AG09309 (cell line): ENCODE measurements at places on chromosomes 3 and 15.

GRCh38 chr15:92606126-92606835 is 49.3 kb downstream of the FAM174B start:
- no peak for DNase-seq

GRCh38 chr3:69435274-69436265 is 49.7 kb upstream of the FRMD4B start:
- no peak for DNase-seq

- no peak for DNase-seq
These were observed 567.8 kb downstream of the ZPLD1 start for GRCh38 chr3:103002425-103003176.

- peak; percentile 14 for DNase-seq
These were observed 17.5 kb upstream of the GASK1A start for GRCh38 chr3:42961633-42962032.

DNA sequence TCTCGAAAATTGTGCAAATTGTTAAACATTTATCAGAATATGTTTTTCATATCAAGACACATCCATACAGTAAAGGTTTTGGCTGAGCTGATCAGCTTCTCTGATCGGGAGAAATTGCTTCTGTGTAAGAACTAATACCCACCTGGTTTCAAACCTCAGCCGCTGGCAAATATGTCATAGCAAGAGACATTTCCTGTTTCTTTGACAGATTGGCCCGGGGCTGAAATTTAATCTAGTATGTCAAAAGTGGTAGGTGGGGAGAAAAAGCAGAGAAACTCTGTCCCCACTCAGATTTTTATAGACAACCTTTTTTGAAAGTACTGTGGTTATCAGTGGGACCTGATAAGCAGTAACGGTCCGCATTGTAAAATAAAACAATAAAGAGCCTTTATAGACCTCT is 88.8 kb upstream of the SLC24A5 start:
- DNase-seq, result no peak

- no peak for DNase-seq
These were observed 3.3 kb upstream of the HERC1 start for GRCh38 chr15:63837032-63837431.

DNA sequence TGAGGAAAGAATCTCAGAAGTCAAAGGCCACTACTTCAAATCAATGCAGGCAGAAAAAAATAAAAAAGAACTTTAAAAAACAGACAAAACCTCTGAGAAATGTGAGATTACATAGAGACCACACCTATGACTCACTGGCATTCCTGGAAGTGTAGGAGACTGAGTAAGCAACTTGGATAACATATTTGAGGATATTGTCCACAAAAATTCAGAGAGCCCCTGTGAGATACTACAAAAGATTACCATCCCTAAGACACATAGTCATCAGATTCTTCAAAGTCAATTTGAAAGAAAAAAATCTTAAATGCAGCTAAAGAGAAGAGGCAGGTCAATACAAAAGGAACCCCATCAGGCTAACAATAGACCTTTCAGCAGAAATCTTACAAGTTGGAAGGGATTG is 887.3 kb downstream of the NTRK3 start:
- DNase-seq, result peak; percentile 80

DNA sequence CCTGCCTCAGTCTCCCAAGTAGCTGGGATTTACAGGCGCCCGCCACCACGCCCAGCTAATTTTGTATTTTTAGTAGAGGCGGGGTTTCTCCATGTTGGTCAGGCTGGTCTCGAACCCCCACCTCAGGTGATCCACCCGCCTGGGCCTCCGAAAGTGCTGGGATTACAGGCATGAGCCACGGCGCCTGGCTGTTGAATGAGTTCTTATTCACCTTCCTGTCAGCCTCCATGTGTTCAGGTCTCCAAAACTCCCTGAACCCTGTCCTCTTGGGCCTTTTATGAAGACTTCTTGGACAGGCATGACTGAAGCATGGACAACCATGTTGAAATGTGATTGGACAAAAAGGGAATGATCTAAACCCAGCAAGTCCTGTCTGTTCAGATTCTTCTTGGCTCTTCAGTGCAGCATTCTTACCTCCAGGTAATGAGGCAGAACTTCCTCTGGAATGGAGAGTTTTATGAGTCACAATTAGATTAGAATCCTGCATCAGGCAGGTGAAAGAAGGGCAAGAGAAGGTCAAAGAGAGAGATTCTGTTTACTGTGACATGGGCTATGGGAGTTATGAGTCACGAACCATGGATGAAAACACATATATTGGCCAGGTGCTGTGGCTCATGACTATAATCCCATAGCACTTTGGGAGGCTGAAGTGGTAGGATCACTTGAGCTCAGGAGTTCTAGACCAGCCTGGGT is 23.1 kb upstream of the EIF4A2 start:
- no peak for DNase-seq

DNA sequence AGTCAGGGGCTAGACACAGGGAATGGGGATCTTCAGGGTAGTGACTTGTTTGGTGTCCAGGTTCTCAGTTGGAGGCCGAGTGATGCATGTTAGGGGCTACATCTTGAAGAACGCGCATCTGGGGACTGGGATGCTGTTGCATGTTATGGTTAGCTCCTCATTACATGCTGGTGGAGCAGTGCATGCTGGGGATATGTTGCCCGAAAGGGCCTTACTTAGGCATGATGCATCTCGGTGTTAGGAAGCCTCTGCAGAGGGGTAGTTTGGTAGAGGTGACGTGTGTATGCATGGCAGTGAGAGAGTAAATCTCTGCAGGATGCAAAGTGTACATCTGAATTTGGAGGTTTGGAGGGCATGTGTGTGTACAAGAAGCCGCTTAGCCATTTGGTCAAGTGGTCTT is 2.4 kb downstream of the EIF4G1 start:
- no peak for DNase-seq

DNA sequence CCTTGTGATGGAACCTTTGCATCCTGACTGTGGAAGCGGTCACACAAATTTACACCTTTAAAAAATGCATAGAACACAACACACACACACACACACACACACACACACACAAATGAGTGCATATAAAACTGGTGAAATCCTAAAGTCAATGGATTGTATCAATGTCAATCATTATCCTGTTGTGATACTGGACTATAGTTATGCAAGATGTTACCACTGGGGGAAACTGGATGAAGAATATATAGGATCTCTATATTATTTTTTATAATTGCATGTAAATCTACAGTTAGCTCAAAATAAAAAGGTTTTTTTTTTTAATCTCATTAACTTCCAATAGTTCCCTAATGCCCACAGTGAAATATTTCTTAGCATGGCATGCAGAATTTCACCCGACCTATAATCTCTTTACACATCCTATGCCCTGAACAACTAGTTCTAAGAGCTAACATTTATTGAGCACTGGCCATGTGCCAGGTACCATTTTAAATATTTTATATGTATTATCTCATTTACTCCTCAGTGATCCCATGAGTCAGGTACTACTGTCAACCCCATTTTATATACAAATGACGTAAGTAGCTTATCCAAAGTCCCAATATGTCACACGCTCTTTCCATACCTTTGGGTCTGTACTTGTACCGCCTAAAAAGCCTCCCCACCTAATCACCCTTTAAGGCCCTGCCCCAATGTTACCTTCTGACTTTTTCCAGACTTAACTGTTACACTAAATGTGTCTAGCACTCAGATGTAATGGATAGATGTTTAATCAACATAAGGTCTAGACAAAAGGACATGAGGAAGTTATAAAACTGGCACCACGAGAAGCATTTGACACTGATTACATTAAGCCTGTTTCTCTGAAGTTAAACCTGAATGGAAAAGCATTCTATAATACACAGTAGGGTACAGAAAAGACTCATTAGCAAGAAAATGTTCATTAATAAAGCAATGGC is 5.5 kb downstream of the ABCC5 start:
- no peak for DNase-seq

DNA sequence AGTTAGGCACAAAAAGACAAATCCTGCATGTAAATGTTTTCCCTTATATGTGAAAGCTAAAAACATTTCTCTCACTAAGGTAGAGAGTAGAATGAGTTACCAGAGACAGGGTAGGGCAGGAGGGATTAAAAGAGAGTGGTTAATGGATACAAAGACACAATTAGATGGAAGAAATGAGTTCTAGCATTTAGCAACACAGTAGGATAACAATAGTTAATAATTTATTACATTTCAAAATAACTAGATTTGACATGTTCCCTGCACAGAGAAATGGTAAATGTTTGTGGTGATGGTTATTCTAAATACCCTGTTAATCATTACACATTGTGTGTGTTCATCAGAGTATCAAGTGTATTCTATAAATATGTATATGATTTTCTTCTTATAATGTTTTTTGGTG is 1400.7 kb downstream of the OTOL1 start:
- DNase-seq, result no peak

GRCh38 chr3:36362973-36363372 is 17.3 kb upstream of the STAC start:
- no peak for DNase-seq

DNA sequence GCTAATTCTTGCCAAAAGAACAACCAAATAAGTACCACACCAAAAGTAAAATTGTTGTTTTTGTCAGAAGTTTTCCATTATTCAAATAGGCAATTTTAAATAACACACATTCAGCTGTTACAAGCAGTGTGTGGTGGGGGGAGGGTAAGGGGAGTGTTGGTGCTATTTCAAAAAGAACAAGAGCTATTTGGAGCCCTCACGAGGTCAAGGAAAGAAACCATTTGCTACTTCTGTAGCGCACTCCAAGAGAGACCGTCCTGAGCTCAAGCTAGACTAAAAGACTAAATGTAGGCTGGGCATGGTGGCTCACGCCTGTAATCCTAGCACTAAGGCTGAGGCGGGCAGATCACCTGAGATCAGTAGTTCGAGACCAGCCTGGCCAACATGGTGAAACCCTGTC is 21.2 kb upstream of the IGF2BP2 start:
- DNase-seq, result no peak

GRCh38 chr15:50251638-50252182 is 13.8 kb downstream of the HDC start:
- DNase-seq, result no peak

DNA sequence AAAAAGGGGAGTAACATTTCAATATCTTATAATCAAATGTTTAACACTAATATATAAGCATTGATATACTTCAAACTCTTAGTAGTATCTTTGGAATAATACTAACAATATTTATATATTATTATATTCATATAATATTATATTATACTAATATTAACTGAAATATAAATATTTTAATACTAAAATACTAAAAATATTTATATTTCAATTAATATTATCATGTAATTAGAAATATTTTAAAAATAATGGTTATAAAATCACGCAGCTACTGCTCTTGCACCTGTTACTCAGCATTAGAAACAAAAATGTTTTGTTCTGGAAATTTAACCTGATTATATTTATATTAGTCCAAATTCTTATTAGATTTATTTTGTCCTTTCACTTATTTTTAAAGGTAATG is 12.6 kb upstream of the ATP8B4 start:
- no peak for DNase-seq

DNA sequence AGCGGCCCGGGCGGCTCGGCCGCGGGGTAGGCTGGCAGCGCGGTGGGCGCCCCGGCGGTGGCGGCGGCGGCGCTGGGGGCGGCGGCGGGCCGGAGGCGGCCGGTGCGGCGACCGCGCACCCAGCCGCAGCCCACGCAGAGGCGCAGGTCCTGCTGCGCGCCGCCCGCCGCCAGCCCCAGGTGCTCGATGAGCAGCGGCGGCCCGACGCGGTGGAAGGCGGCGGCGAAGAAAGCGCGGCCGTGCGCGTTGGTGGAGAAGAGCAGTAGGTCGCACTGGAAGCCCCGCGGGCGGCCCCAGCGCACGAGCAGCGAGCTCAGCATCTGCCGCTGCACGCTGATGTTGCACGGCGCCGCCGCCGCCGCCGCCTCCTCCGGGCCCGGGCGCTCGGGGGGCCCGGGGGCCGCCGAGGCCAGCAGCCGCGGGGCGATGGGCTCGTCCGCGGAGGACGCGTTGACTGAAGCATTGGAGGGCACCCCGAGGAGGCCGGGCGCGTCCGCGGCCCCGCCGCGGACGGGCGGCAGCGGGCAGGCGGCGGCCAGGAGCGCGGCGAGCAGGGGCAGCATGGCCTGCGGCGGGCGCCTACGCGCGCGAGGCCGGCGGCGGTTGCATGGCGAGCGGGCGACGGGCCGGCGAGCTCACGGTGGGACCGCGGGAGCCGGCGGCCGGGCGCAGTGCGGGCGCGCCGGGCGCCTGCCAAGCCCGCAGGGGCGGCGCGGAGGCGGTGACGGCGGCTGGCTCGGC is 452 bp downstream of the TMEM158 start:
- no peak for DNase-seq

DNA sequence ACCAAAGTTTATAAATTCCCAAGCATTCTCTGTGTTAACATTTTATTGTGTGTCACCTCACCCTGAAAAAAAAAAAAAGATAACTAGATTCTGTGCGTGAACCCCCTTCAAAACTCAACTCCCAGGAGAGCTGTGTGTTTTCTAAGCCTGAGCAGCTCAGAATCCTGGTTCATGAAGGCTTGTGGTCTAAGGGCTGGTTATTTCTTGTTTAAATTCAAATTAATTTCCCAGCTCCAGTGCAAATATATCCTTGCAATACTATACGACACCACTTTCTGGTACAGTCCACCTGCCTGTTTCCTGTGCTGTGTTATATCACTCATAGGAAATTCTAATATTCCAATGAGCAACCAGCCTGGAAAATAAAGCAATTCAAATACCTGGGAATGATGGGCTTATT is 23.4 kb upstream of the MYZAP start:
- DNase-seq, result no peak

GRCh38 chr3:19559724-19560442 is 374.1 kb downstream of the EFHB start:
- no peak for DNase-seq

DNA sequence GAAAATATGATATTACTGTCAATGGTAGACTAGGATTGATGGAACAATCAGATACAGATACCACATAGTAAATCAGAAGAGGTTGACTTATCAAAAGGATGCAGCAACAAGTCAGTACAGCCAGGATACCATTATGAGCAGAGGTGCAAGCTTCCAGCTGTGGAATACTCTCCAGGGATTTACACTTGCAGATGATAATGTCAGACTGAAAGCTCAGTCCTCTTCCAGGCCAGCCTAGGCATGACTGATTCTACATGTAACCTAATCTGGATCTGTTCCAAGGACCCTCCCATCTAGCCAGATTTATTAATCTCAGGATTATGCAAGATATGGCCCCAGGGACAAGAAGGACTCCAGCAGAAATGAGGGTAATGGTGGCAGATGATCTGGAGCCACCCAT is 8.2 kb downstream of the FILIP1L start:
- DNase-seq, result no peak

GRCh38 chr3:160132226-160132625 is 93.0 kb upstream of the C3orf80 start:
- no peak for DNase-seq

- DNase-seq, result no peak
These were observed 263.0 kb upstream of the NECTIN3 start for GRCh38 chr3:110808630-110809029.

GRCh38 chr3:114850898-114851297 is 296.2 kb downstream of the ZBTB20 start:
- no peak for DNase-seq

GRCh38 chr15:39593656-39594445 is 13.0 kb downstream of the THBS1 start:
- DNase-seq, result peak; percentile 56

DNA sequence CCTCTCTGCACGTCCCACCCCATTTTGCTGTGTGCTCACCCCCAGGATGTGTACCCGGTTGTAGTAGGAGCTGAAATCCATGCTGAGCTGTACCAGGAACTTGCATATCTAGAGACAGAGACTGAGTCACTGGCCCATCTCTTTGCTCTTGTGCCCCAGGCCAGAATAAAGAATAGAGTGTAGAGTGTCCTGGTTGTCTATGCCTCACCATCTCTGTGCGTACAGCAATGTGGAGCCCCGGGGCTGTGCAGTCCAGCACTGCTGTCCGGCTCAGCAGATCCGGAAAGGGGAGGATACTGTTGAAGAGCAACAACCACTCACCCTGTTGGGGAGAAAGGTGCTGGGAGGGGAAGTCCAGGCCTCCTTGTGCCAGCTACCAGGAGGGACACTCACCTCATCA is 2.6 kb downstream of the DALRD3 start:
- no peak for DNase-seq
